ENCODE measurements at places on chromosomes 3 and 15.

GRCh38 chr3:184543843-184544512 lies 17.6 kb upstream of the EPHB3 start:
- peak; percentile 81 for DNase-seq

- DNase-seq, result no peak
Measured at GRCh38 chr3:111701292-111701906, 106.3 kb upstream of the ZBED2 start.

- DNase-seq, result no peak
Measured at GRCh38 chr15:75606711-75607699, 18.5 kb downstream of the SNUPN start.

DNA sequence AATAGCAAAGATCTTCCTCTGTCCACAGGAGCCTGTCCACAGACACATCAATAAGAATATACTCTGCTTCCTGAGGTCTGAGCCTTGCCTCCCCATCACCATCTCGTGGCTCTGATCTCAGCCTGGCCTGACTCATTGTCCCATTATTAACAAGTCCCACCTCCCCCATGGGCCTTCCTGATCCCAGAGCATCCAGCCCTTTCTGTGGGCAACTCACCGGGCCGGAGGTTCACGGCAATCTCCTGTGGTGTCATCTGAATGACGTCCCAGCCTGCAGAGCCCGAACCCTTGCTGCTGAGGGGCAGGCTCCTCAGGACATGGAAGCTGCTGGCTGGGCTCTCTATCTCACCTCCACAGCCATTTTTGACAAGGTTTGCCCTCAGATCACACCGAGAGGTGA lies 28.1 kb downstream of the ITGB5 start:
- DNase-seq, result no peak

GRCh38 chr15:89801471-89802195 lies 13.0 kb downstream of the ANPEP start:
- no peak for DNase-seq

DNA sequence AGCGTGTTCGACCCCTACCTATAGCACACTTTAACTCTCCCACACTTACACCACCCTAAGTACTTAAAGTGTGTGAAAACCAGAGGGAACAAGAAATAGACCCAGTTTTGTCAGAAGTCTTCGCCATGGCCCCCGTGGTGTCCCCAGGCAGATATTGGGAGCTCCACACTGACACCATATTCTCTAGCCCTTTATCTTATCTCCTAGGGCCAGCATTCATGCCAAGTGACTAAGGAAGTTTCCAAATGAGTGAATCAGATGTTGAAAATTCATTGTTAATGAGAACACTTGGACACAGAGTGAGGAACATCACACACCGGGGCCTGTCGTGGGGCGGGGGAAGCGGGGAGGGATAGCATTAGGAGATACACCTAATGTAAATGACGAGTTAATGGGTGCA lies 31.8 kb downstream of the P3H2 start:
- DNase-seq, result no peak

- no peak for DNase-seq
Measured at GRCh38 chr3:126944089-126944965, 38.6 kb upstream of the PLXNA1 start.

- DNase-seq, result no peak
Measured at GRCh38 chr15:70535071-70535954, 228.0 kb downstream of the UACA start.
